Hippocampal formation (tissue), 2 donors: ENCODE measurements at places on chromosomes 11 and 22.

DNA sequence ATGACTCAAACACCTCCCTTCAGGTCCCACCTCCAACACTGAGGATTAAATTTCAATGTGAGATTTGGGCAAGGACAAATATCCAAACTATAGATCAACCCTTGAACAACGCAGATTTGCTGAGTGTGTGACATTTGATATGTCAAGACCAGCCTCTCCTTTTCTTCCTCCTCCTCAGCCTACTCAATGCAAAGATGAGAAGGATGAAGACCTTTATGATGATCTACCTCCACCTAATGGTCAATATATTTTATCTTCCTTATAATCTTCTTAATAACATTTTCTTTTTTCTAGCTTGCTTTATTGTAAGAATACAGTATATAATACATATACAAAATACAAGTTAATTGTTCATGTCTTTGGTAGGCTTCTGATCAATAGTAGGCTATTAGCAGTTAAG lies 67.5 kb upstream of the MPPED2 start:
- no peak for DNase-seq

GRCh38 chr22:20918663-20919218 lies 1.5 kb downstream of the CRKL start:
- no peak for DNase-seq

GRCh38 chr11:76302996-76303395 lies 77.9 kb downstream of the THAP12 start:
- no peak for DNase-seq

- DNase-seq: peak; percentile 71
Observed at GRCh38 chr22:39463931-39464390, 7.1 kb downstream of the MGAT3 start.

DNA sequence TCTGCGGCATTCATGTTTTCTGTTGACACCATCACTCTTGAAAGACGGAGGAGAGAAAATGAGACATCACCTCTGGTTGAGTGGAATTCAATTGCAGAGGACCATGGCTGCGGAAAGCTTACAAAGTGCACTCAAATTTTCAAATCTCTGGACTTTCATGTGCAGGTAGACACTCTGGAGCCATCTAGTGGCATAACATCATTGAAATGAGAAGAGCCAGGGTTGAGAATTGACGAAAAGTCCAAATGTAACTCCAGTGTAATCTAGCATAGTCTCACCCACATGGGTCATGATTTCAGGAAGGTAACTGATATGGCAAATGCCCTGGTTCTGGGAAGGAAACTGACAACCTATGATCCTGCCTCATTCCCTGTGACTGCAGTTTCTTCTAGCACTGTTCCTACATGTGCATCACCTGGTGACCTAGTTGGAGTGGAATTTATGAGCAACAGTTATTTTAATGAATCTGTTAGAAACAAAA lies 687.8 kb downstream of the KCNA4 start:
- DNase-seq: peak; percentile 6

DNA sequence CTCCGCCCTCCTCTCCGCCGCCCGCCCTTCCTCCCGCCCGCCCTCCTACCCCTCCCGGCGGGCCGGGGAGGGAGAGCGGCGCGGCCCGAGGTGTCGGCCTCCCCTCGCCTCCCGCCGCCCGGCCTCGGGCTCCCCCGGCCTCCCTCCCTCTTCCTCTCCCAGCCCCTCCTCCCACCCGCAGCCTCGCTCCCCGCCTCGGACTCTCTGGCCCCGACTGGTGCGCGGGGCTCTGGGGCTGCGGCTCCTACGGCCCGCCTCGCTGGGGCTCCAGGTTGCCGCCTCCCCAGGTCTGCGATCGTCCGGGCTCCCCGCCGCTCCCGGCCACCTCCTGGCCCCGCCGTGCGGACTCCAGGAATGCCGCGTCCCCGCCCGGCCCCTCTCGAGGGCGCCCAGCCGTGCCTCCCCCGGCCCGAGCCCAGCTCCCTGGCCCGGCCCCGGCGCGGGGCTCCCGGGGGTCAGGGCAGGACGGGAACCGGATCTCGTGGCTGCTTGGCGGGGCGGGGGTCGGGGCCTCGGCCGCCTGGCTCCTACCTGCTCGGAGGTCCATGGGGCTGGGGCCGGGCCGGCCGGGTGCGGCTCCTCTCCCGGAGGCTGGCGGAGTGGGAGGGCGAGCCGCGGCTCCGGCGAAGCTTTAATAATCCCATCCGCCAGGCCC lies at the start of gene CLCF1:
CLCF1 (minus strand) TSS at position 606 of the 655 bp plus-strand sequence; CDS start at position 547, 59 bp downstream.
- no peak for DNase-seq

GRCh38 chr11:93528252-93528651 lies 14.9 kb downstream of the SMCO4 start:
- no peak for DNase-seq

- DNase-seq: peak; percentile 90
Observed at GRCh38 chr11:65498977-65499712, at the start of gene MALAT1. TSS of gene MALAT1 (plus strand) at chr11:65499045.

DNA sequence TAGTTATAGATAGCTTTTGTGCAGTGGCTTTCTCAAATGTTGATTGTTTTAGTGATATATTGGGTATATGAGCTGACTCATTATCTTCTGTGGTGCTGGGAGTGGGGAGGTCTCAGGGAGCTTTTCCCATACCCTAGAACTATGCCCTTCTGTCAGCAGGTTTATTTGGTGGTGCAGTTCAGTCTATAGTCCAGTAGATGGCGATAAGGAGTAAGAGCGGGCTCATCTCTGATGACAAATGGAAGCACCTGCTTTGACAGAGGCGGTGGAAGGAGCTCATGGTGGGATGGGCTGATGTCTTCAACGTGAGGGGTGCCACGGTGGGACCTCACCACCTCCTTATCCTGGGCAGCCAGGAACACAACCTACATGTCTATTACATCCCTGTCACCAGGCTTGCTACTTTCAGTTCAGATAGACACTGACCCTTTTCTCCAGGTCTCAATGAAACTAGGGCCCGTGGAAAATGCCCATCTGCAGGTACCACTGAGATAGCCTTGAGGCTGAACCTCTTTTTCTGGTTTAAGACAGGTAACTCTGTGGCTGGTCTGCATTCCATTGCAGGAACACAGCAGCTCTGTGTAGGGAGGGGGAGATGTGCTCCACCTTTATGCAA lies 13.0 kb upstream of the OR6A2 start:
- no peak for DNase-seq

GRCh38 chr11:116473790-116474346 lies 298.9 kb downstream of the BUD13 start:
- DNase-seq: no peak

DNA sequence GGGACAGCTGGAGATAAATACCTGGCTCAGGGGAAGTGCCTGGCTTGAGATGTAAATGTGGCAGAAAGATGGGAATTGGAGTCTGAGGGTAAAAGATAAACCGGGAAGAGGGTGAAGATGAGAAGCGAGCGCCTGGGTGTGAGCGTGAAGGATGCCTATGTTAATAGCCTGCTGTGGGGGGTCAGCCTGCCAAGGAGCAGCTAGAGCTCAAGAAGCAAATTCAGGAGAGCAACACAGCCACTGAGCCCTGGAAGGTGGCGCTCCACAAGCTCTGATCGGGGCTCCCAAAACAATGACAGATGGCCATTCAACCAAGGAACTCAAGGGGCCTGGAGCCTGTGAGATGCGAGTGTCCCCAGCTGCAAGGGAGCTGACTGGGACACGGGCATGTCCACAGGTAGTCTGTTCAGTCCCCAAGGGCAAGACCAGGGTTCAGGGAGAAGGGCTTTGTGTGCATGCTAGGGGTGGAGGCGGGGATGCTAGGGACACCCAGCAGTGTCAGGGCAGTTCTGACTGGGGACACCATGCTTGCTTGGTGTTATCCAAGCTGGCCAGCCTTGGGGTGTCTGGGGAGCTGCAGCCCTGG lies 2.8 kb downstream of the GSC2 start:
- no peak for DNase-seq

GRCh38 chr11:73121692-73122091 lies 20.4 kb downstream of the FCHSD2 start:
- DNase-seq: no peak

GRCh38 chr11:111570796-111571195 lies 30.3 kb downstream of the LAYN start:
- DNase-seq: no peak

- no peak for DNase-seq
Observed at GRCh38 chr11:29272019-29272654, 744.7 kb downstream of the KCNA4 start.

DNA sequence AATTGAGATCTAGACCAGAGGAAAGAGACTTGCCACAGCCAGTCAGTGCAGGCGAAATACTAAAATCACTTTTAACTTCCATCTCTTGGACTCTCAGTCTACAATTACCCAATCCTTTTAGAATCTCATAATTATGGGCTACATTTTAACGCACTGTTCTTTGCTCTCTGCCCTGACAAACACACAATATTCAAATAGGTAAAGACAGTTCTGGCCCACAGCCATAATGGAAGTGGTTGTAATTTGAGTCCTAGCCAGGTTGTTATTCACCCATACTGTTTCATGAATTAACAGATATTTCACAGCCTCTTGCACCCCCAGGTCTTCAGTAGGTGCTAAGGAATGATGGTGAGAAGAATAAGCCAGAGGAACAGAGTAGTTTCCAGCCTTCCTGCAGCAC lies 830 bp downstream of the C11orf97 start:
- DNase-seq: no peak

DNA sequence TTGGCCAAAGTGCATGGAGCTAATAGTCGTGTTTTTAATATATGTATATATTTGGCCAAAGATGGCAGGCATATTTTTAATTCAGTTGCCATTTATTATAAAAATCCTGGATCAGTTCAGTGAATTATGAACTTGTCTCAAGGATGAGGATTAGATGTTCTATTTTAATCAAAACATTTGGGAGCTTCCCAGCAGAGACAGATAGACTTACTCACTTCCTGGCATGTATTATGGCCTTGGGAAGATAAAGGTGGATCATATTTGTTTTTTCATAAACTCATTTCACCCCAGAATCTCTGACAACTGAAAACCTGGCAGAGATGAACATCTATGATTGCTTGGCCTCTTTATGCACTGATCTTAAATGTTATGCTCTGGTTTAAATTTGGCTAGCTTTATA lies 148.8 kb downstream of the NCAM1 start:
- DNase-seq: no peak

DNA sequence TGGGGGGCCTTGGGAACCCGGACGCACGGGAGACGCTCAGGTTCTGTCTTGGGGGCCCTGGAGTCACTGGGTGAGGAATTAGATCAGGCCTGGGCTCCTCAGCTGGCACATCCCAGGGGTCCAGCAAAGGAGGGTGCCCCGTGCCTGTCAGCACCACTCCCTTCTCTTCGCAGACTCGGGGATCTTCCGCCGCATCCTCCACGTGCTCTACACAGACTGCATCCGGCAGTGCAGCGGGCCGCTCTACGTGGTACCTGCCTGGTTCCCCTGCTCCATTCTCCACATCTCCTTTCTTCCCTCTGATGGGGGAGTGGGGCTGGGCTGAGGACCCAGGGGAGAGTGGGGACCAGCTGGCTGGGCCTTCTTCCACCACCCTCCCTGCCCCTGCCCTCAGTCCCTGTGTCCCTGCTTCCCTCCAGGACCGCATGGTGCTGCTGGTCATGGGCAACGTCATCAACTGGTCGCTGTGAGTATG lies 6.7 kb upstream of the TAGLN start:
- no peak for DNase-seq

DNA sequence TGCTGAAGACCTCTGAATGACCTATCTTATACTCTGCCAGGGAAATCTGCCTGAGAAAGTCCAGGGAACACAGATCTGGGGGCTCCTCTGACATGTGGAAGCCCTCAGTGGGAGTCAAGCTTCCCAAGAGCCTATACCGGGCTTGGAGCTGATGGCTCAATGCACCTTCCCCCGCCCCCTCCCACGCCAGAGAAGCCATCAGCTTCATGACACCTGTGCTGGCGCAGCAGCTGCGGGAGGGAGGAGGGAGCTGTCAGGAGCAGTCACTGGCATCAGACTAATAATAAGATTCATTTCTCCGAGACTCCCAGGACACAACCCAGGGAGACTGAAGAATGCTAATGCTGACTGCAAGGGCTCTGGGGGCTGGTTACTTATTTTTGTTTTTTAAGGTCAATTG lies 47.8 kb downstream of the SPATA19 start:
- no peak for DNase-seq

DNA sequence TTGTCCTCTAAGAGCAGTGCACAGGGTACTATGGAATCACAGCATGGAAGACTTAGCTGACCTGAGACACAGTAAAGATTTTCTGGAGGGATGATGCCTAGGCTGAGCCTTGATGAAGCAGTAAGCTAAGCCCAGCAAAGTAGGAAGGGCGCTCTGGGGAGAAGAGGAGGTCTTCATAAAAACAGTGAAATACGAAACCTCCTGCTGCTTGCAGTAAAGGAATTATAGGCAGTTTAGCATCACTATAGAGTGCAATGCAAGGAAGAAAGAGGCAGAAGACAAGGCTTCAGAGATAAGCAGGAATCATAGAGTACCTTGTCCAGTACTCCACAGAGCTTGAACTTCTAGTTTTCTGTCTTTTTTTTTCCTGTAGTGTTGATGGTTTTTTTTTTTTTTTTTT lies 555.7 kb upstream of the CADM1 start:
- DNase-seq: no peak

- DNase-seq: no peak
Observed at GRCh38 chr11:14611939-14612338, 31.7 kb upstream of the PDE3B start.

- DNase-seq: no peak
Observed at GRCh38 chr11:32152216-32152615, 61.3 kb downstream of the RCN1 start.

DNA sequence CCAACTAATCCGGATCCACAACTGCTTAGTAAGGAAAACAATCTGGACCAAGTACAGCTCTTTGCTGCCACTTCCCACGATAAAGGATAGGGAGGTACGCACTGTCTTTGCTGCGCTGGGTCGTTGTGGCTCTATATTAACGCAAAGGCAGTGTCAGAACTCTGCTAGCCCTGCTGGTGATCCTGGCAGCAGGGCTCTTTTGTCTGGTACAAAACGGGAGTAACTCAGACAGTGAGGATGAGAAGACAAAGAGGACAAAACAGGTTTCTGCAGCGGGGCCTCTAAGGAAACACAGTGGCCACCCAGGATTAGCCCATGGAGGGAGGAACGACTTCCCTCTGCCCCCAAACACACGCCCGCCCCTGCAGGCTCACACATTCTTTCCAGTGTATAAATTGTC lies 26.1 kb downstream of the GAL start:
- DNase-seq: no peak

GRCh38 chr22:18000441-18001039 lies 23.8 kb downstream of the MICAL3 start:
- DNase-seq: no peak

- no peak for DNase-seq
Observed at GRCh38 chr22:19121631-19122142, 525 bp downstream of the DGCR2 start.

DNA sequence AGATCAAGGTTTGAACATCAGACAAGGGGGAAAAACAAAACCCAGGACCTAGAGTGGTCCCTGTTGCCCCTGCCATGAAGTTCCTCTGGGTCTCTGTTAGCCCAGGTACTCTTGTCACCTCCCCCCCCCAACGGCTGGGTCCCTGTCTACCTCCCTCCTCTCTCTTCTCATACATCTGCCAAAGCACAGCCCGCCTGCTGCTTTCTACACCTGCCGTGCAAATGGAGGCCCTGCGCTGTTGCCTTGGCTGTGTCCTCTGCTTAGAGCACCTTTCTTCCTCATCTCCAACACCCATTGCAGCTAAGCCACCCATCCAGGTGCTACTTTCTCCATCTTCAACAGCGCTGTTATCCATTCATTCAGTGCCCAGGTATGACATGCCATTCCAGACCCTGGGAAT lies 99.2 kb downstream of the TP53I11 start:
- DNase-seq: no peak
